HuH-7 (cell line): ENCODE measurements at places on chromosomes 1 and 21.

- DNase-seq, result no peak
Observed at GRCh38 chr1:92964316-92964715, 3.1 kb upstream of the DIPK1A start.

DNA sequence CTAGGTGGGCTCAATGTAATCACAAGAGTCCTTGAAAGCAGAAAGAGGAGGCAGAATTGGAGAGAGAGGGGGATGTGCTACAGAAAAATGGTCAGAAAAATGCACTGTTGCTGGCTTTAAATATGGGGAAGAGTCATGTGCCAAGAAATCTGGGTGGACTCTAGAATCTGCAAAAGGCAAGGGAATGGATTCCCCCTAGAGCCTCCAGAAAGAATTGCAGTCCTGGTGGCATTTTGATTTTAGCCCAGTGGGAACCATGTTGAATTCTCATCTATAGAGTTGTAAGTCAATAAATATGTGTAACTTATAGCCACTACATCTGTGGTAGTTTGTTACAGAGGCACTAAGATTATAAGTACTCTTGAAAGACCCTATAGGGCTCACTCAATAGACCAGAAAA is 210.3 kb downstream of the ASTN1 start:
- no peak for DNase-seq

- DNase-seq, result peak; percentile 87
Observed at GRCh38 chr1:16960560-16961296, 19.7 kb downstream of the MFAP2 start.

DNA sequence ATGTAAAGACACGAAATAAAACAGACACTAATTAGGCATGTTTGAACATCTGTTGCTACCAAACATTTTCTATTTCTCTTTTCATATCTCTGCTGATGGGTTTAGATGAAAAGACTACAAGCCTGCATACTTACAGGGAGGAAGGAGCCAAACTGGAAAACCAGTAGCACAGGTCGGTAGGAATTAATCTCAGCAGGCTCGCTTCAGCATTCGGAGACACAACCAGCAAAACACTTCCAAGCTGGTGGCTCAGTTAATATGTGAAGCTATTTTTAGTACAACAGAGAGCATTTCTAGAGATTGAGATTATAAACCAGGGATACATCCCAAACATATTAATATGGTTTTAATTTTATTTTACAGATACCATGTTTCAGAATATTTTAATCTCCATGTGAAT is 300.9 kb upstream of the GREM2 start:
- no peak for DNase-seq

- DNase-seq, result no peak
Observed at GRCh38 chr1:18751425-18751824, 108.0 kb downstream of the TAS1R2 start.

GRCh38 chr1:80582980-80583379 is 1217.8 kb upstream of the ADGRL2 start:
- DNase-seq, result no peak
